ENCODE measurements at places on chromosomes 2 and 18. TPM values are rescaled to one million over a fixed set of nuclear protein-coding genes. Genes with fewer than 3 reads are reported as not detected.

Gene LIMS2
- 169 TPM for total RNA-seq

Gene NXPH2
- not detected for total RNA-seq

Gene CAPN14
- not detected for total RNA-seq

GRCh38 chr2:54955358-54956110 is 94.7 kb downstream of the RTN4 start:
- DNase-seq: no peak

GRCh38 chr2:234954551-234954992 is 2.8 kb downstream of the SH3BP4 start:
- DNase-seq: no peak

DNA sequence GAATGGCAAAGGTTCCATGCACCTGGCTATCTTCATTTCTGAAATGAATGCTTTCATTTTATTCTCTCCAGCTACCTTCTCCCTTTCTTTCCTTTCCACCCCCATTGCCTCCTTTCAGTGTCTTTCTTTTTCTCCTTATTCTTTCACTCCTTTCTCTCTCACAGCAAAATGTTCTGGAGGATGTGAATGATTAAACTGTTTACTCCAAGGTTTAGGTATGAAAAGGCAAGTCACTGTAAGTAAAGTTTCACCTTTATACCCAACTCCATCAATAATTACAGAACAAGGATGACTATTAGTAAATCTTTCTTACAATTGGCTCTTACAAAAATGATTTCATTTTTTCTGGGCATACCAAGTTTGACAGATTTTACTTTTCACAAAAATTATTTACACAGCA is 4.3 kb downstream of the PAX8 start:
- DNase-seq: no peak

GRCh38 chr2:130913891-130914290 is 77.2 kb downstream of the ARHGEF4 start:
- no peak for DNase-seq

GRCh38 chr2:188978291-188979081 is 4.3 kb downstream of the COL3A1 start:
- DNase-seq: no peak

DNA sequence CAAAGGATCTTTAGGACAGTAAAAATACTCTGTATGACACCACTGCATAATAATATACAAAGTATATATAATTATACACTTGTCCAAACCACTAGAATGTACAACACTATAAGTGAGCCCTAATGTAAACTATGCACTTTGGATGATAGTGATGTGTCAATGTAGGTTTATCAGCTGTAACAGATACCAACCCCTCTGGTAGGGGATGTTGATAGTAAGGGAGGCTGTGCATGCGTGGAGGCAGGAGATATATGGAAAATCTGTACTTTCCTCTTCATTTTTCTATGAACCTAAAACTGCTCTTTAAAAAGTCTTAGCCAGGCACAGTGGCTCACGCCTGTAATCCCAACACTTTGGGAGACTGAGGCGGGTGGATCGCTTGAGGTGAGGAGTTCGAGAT is 37.5 kb upstream of the SP3 start:
- DNase-seq: no peak

GRCh38 chr18:7855028-7855427 is 287.9 kb downstream of the PTPRM start:
- DNase-seq: no peak

Gene UGT1A8
- not detected for total RNA-seq

Gene ATP5MC3
- 25.5 TPM for total RNA-seq
